ENCODE measurements at places on chromosomes 11 and 22. TPM values are rescaled to one million over a fixed set of nuclear protein-coding genes. Genes with fewer than 3 reads are reported as not detected.

DNA sequence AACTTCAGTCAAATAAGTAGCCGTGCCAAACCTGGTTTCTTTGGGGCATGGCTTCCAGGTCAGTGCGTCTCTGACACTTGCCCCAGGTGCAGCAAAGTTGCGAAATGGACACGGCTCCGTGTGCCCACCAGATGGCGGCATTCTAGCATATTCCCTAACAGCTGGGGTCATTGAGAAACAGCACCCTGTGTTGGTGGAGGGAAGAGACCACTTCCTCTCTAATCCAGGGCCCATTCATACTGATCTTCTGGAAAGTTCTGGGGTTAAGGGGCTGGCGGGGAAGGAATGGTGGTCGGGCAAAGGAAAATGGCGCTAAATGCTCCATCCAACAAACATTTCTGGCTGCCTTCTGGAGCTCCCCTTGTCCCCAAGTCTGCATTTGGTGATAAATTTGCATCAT is 141.2 kb upstream of the TIMP3 start:
- DNase-seq = peak; percentile 74

- no peak for DNase-seq
These were observed 105.9 kb downstream of the TRPC6 start for GRCh38 chr11:101477926-101478325.

DNA sequence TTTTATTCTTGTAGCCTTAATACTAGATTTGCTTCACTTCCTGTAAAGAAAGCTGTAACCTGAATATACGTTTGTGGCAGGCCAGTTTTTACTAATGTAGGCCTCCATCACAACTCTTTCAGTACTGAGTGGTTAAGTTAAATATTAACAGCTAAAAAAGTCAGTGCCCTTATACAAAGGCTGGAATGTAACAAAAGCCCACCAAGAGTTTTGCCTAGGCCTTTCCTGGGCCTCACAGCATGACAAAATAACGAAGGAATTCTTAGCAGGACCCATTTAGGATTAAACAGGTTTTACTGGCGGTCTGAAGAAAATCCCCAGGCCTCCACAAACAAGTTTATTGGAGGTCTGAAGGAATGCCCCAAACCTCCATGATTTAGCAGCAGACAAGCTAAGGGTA is 43.7 kb downstream of the PIWIL3 start:
- DNase-seq = no peak

THY1 gene
- 4.5 TPM for total RNA-seq

GRCh38 chr11:85762226-85762625 is 48.7 kb downstream of the SYTL2 start:
- no peak for DNase-seq

- DNase-seq = no peak
These were observed 8.4 kb upstream of the KCNQ1OT1 start for GRCh38 chr11:2708151-2708581.

- DNase-seq = no peak
These were observed 44.9 kb upstream of the ETS1 start for GRCh38 chr11:128632141-128632791.

- DNase-seq = no peak
These were observed 92.8 kb upstream of the TEAD1 start for GRCh38 chr11:12581416-12581815.

DNA sequence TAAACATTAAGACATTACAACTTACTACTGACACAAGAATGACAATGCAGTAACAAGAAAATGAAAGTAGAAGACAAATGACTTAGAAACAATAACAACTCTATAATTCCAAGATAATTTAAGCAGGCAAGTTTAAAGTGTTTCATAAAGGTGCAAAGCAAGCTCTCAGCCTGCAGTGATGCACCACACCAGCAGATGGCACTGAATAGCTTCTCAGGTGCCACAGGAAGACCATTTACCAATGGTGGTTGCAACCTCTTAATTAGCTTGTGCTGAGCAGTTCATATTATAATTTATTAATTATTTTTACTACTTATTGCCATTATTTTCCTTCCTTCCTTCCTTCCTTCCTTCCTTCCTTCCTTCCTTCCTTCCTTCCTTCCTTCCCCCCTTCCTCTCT is 60.6 kb downstream of the NXPE2 start:
- DNase-seq = no peak

DNA sequence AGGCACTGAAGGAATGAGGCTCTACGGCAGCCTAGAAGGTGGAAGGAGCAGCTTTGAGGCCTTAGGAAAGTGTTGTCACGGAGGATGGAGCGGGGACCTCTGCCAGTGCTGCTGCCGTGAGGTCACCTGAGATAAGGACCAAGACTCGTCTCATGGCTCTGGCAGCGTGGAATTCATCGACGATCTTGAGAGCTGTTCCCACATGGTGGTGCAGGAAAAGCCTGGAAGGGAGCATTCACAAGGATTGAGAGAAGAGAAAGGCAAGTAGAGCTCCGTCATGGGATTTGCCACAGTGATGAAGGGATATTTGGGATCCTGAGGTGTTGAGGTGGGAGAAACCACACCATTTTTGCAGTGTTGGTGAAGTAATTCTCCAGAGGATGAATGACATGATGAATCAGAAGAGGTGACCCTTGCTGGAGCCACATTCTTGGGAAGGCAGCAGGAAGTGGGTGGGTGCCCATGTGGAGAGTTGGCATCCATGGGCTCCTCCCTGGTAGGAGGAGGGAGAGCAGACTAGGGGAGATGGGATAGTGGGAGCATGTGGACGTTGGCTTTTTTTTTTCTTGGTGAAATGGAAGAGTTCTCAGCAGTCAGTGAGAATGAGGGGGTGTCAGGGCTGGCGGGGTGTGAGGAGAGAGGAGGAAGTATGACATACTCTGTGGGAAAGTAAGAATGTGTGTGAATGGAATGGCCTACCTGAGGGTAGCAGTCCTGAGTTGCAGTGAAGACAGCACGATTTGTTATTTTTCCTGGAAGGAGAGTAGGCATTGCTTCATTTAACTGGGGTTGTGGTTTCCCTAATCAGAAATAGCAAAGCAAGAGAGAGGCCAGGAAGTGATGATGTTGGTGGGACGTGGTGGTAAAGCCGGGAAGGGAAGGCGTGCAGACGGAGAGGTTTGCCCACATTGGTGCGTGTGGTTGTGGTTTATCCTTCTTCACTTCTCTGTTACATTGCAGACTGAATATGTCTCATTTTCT is 11.1 kb downstream of the PPP6R3 start:
- DNase-seq = no peak

TPBGL gene
- total RNA-seq = 0.26 TPM

- DNase-seq = no peak
These were observed 205.8 kb downstream of the CADM1 start for GRCh38 chr11:115298300-115299012.

DLG2 gene
- total RNA-seq = 19.5 TPM

- no peak for DNase-seq
These were observed 105.9 kb downstream of the NXPE2 start for GRCh38 chr11:114784216-114784615.

GRCh38 chr11:72783144-72783905 is 10.5 kb downstream of the STARD10 start:
- DNase-seq = no peak

DNA sequence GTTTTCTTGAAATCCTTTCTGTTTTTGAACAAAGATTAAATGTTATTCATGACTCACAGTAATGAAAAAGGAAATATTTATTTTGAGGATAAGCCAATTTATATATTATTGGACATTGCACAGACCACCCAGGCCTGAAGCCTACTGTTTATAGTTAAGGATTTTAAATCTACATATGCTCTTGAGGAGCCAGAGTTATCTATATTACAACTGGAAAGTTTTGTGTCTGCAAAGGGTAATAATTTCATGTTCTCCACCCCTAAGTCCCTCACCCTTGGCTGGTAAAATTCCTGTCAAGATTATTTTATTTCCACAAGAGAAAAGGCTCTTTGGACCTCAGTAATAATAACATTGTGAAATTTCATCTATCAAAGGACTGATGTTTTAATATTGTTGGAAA is 228.2 kb downstream of the TMEM135 start:
- no peak for DNase-seq

MMP3 gene
- not detected for total RNA-seq

Data from ureter (tissue), 1 donor.